ENCODE measurements at places on chromosomes 7 and 10.

GRCh38 chr7:77532247-77532646 lies 4.8 kb upstream of the PTPN12 start:
- no peak for DNase-seq

DNA sequence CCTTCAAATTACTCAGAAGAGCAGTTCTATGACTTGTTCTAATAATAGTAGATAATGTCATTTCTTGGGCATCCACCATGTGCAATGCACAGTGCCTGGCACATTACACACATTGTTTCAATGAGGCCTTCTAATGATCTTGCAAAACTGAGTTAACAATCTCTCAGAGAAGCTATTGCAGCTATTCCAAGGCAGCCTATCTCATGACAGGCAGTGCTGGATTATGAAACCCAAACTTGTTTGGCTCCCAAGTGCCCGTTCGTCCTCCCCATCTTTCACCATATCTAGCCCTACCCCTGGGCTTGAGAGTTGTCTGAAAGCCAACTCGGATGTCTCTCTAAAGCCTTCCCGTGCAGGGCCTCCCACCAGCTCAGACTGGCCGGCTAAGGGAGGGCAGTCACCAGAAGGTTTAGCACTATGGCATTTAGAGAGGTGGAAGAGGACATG lies 405.1 kb downstream of the PLXNA4 start:
- peak; percentile 19 for DNase-seq

DNA sequence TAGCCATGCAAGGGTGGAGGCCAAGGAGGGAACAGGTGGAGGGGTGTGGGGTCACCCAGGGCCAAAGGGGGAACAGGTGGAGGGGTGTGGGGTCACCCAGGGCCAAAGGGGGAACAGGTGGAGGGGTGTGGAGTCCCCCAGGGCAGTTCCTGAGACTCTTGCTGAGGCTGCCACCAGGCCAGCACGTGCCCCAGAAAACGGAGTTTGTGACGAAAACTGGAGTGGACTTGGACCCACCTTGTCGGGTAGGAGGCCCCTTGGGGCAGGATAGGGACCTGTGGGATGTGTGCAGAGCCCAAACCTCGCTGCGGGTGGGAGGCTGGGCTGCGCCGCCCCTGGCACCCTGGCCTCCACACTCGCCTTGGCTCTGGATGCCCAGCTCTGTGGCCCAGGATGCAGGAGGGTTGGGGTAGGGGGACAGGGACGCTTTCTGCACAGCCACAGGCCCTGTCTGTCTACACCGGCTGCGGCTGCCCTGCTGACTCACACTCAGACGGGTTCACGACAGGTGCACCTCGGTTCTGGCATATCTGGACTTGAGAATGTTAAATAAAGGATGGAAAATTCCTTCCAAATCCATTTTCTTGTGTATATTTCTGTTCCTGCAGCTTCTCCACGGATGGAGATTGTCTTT lies 562 bp upstream of the ADGRA1 start:
- no peak for DNase-seq

DNA sequence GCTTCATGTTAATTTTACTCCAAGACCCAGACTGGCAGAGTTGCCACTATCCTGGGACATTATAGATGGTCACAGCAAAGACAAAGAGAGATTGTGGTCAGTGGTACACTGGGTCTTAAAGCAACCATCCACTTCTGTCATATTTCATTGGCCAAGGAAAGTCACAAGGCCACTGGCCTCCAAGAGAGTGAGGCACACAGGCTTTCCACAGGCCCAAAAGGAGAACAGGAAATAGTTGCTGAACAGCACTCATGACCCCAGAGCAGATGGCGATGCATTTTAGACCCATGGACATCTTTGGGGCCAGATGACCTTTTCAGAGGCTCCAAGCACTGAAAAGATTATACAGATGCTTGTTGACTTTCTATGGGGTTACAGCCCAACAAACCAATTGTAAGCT lies 97.4 kb downstream of the ARID5B start:
- DNase-seq = no peak
